ACHN (cell line): ENCODE measurements at places on chromosomes 1 and 21.

DNA sequence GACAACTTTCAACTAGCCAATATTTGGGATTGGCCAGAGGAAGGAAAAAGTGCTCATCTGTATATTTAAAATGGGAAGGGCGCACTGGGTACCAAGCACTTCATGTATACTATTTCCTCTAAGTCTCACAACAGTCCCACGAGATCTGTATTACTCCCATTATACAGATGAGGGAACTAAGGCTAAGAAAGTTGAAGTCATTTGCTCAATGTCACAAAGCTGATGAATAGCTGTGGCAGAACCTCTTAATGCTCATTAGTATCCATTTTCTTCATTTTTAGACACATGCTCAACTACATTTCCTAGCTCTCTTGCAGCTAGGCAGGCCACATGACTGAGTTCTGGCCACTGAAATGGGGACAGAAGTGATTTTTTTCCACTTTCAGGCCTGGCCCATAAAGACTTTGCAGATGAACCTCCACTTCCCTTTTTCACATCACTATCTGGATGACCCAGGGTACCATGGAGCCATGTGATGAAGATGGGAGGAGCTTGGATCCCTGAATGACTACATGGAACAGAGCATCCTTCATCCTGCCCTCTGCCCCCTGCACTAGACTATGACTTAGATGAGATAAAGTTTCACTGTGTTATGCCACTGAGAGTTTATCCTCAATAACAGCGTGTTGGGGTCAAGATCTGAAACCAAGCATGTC, 31.8 kb downstream of the ATF3 start:
- DNase-seq, result no peak

DNA sequence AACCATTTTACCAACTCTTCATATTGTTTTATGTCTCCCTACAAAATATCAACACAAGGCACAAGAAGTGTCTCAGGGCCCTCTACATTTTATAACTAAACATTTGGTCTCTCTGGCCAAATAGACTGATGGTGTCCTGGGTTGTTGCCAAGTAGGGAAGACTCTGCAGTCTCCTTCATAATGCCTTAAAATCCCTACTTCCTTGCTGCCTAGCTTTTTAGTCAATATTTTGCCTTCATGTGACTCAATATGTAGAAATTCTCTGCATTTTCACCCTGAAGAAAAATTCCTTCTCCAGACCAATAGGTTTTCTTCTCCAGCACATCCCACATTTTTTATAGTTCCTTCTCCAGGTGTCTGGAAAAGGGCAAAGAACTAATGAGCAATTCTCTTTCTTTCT, 72.6 kb upstream of the IPO9 start:
- DNase-seq, result peak; percentile 61

DNA sequence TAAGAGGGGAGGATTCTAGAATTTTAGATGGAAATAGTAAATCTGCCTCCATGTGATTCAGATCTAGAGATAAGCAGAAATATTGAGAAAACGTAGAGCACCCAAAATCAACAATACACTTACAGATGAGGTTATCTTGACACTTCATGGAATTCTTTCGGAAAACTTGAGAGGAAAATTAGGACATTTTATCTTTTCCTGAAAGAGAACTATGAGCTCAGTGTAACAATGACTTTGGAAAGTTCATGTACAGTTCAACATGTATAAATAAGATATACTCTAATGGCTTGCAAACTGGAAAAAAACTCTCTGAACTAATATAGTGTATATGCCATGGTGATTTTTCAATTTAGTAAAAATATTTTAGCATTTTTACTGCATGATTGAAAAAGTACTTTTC, 338.1 kb upstream of the NEGR1 start:
- no peak for DNase-seq

GRCh38 chr1:32240140-32240951, 6.7 kb upstream of the FAM167B start:
- peak; percentile 67 for DNase-seq

DNA sequence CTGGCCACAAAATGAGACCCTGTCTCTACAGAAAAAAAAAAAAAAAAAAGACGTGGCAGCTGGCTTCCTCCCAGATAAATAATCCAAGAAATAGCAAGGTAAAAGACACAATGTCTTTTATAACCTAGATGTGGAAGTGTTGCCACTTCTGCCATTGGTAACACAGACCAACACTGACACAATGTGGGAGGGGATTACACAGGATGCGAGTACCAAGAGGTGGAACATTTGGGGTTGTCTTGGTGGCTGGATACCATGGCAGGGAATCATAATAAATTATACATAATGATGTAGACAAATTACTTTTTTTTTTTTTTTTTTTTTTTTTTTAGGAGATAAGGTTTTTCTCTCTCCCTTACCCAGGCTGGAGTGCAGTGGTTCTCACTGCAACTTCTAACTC, 6.0 kb upstream of the NEXN start:
- no peak for DNase-seq

GRCh38 chr1:14215151-14215550, 383.3 kb upstream of the KAZN start:
- DNase-seq, result no peak

DNA sequence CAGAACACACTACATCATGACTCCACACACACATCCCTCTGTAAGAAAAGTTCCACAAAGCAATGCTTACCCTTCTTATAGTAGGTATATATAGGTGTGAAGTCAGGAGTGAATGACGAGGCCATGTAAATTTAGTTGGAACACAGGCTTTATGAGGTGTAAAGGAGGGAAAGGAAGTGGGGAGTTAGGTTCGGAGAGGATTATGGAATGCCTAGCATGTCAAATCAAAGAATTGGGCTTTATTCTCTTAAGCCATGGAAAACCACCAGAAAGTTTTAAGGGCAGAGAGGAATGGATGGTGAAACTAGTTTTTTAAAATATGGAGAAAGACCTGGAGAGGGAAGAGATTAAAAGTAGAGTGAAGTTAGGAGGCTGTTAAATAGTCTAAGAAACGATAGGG, 26.3 kb downstream of the TFAP2E start:
- DNase-seq, result no peak

DNA sequence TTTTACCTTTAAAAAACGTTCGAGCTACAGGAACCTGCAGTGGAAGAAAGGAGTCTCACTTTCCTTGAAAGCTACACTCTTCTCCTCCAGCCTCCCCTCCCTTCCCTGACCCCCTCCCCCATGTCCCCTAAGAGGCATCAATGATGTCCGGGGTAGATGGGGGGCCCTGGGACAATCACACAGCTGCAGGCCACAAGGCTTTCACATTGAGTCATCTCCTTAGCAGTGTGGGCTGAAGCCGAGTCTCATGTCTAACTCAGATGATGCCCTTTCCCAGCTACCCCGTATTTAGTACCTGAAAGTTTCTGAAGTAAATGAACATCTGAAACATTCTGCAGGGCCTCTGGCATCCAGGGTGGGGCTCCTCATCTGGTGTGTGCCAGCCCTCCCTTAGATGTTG, 6.3 kb upstream of the GPR25 start:
- DNase-seq, result no peak

GRCh38 chr21:14603202-14603601, 57.1 kb upstream of the SAMSN1 start:
- peak; percentile 50 for DNase-seq

- no peak for DNase-seq
These were observed 41.9 kb downstream of the NGF start for GRCh38 chr1:115295904-115296696.

DNA sequence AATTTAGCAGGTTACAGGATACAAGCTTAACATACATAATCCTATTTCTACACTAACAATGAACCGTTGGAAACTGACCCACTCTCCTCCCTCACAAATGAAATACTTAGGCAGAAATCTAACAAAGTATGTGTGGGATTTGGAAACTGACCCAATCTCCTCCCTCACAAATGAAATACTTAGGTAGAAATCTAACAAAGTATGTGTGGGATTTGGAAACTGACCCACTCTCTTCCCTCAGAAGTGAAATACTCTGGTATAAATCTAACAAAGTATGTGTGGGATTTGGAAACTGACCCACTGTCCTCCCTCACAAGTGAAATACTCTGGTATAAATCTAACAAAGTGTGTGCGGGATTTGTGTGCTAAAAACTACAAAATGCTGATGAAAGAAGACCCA, 60.3 kb downstream of the TRAF5 start:
- no peak for DNase-seq

DNA sequence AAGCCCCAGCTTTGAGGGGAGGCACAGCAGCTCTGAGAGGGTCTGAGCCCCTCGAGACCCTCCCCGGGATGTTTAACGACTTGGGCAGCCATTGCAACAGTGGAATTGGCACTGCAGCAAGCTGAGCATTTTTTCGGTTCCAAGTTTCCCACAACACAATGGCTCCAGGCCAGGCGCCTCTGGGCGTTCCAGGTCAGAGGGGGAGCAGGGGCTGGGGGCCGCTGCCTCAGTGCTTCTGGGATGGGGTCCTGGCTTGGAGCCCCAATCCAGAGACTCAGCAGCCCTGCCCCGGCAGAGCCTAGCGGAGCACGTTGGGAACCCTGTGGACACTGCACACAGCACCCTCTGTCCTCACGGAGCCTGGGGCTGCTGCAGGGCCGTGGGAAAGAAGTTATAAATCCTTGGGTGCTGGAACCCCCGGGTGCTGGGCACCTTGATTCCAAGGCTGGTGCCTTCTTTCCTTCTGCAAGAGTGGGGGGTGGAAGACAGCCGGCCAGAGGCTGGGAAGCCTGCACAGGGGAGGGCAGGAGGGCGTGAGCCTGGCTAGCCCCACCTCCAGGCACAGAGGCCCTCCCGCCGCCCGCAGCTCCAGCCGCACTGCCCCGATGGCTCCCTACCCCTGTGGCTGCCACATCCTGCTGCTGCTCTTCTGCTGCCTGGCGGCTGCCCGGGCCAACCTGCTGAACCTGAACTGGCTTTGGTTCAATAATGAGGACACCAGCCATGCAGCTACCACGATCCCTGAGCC, 50.1 kb downstream of the COL18A1 start:
- DNase-seq, result no peak

DNA sequence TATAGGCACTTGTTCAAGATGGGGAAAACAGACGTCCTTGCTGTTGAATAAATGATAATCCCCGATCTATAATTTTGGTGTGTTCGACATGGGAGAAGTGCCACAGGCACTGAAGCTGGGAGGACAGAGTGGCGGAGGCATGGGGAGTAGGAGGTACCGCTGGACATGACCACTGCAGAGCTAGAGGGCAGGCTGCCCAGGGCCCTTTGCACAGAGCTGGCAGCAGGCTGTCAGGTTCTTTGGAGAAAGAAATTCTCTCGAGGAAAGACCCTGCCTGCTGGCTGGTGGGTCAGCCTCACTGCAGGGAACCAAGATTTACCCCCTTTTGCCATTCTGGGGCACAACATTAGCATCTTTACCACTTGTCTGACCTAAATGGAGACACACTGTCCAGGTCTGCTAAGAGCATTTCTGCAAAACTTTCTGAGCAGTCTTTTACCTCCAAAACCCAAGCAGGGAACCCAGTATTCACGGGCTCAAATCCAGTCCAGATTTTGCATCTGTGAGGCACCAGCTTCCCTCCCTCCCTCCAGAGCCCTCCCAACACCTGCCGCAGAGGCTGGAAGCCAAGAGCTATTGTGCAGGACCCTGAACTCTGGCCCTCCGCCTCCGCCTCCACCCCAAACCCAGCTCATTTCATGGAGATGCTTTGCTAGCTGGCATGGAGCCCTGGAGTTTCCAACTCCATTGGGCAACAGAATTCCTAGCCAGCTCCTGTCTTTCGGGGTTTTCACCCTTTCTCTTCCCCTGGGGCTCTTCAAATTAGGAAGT, 142.3 kb downstream of the PLXNA2 start:
- DNase-seq, result no peak

DNA sequence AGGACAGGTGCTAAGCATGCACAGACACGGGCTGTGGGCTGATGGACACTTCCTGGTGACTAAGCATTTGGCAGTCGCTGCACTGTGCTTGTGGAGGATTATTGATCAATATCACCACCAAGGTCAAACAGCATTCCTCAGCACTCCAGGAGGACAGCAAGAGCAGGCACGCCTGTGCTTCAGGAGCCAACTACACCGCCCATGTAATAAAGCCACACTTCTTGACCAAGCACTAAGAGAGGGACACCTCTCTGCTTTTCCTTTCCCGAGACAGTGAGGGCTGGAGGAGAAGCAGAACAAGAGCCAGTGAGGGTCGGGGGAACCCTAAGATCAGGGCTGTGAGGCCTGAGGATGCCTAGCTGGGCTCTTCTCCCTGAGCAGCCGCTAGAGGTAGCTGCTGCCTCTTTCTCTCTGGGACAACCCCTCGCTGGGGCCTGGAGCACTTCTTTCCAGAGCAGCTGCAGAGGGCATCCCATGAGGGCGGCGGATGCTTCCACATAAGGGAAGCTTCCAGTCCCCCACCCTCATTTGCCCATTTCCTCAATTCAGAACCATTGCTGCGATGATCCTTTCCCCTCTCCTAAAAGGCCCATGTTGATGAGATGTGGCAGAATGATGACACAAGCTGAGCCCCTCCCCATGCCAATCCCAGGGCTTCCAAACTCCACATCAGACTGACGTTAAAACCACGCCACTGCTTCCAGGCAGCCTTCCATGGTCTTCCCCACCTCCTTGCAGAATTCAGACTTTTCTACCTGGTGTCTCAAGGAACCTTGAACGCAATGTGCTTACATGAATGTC, 19.1 kb downstream of the RAB7B start:
- DNase-seq, result peak; percentile 72

GRCh38 chr1:9350013-9350908, 57.6 kb downstream of the SPSB1 start:
- no peak for DNase-seq

- DNase-seq, result no peak
These were observed 9.0 kb upstream of the RPL5 start for GRCh38 chr1:92822879-92823278.

DNA sequence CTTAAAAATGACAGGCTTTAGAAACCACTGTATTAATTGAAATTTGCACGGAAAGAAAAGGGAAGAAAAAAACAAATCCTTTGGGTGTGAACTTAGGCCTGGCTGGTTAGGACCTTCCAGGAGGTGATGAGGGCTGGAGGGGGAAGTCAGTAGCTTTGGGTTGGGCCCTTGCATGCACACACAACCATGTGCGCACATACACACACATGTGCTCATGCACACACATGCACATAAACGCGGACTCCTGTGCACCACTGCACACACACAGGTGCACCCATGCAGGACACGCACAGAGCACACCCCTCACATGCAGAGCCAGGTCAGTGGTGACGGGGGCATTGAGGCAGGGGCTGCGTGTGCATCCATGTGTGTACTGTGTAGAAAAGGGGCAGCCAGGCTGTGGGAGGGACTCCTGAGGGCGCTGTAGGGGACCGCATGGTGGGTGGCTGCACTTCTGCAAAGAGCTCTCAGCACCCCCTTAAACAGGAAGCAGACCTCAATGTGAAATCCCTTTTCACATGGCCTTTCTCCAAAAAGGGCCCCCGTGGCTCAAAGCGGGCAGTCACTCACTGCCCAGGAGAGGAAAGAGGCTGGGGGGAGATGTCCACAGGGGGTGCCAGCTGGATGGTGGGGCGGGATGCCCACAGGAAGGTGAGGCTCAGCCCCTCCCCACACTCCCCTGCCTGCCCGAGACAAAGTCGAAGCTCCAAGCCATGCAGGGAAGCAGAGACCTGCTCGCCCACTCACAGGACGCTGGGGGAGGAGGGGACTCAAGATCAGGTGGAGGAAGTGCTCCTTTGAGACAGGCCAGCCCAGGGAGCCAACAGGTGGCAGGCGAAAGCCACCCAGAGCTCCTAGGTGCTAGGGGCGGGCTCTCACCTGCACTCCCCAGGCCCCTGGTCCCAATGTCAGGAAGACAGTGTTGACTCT, 95.2 kb downstream of the ITPKB start:
- DNase-seq, result no peak
